Nucleus accumbens (tissue), 56 donors: ENCODE measurements at places on chromosomes 6 and 20.

DNA sequence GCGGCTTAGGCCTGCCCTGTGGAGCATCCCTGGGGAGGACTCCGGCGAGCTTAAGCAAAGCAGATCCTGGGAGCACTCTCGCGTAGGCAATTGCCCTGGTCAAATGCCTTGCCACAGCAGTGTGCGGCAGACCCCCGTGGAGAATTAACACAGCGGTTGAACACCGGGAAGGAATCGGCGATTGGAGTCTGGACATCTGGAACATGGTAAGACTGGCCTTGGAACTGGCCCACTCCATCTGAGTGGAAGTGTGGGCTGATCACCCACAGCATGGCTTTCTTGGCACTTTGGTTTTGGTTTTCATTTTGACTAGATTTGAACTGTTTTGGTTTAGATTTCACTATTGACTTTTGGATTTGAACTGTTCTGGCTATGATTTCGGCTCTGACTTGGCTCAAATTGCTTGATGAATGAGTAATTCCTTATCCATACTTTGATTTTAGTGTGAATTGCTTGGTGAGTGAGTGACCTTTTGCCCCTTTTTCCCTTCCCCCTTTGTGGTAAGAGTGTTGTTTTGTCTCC, 300.7 kb downstream of the RNGTT start:
- no peak for DNase-seq

- DNase-seq: no peak
Measured at GRCh38 chr6:54891536-54891935, 45.0 kb downstream of the FAM83B start.

DNA sequence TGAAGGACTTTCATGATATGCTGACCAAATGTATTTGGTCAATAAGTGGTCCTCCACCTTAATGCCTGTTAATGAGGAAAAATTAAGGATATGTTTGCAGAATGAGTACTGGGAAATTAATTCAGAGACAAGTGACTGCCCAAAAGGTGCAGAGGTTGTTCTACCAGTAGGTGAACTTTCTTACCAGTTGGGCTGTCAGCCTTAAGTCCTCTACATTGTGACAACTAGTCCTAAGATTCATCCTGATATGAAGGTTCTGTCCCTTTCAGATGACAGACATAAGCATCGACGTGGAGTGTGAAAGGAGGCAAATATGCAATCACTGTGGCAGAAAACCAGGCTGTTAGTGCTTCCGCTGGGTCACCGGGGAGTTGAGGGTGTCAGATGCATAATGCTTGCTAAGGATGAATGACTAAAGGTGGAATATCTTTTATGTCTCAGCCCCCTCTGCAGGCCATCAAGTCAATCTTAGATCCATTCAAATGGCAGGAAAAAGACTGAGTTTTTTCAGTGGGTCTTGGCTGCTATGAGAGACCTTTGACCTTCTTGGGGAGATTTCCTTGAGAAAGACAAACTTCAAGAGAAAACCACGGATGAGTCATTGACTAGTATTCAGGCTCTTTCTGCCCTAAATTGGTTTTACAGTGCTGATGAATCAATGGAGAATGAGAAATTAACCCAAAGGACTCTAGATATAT, 226.0 kb downstream of the TPBG start:
- DNase-seq: no peak

GRCh38 chr6:72757048-72757447, 135.2 kb downstream of the KCNQ5 start:
- DNase-seq: no peak

DNA sequence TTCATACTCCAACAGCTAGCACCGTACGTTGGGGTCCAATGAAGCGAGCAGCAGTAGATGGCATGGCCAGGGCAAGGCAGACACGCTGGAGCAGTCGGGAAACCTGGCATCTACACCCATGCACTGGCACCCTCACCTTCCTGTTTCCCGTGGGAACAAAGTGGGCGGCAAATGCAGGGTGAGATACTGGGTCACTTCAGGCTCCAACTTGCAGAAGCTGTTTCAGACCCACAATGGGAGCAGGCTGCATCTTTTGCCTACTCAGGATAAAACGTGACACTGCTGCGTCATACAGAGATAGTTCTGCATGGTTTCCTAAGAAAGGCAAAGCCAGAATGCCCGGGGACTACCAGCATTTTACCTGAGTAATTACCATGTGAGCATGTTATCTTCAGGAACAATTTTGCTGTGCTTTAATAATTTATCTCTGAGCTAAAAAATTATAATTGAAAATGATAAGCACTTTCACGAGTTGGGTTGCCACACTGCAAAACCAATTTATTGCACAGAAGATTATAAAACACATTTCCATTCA, 10.9 kb upstream of the CD93 start:
- no peak for DNase-seq

DNA sequence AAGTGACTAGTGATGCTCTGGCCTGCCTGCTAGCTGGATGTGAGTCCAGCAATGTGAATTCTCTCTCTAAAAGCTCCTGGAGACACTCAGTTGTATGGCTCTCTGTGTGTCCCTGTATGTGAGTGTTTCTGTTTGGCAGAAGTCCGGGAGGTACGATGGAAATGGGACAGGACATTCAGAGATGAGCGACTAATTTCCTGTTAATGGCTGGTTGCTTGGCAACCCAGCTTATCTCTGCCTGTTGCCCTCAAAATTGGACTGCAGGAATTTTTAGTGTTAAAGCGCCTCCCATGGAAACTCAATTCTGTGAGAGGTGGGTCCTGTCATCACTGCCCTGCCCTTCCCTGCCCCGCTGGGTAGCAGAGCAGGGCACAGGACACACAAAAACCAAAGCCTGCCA, 136.8 kb upstream of the LRFN2 start:
- no peak for DNase-seq
